RWPE1 (cell line): ENCODE measurements at places on chromosomes 12 and 14.

- no peak for DNase-seq
Observed at GRCh38 chr14:81555051-81555450, 21.4 kb upstream of the SEL1L start.

DNA sequence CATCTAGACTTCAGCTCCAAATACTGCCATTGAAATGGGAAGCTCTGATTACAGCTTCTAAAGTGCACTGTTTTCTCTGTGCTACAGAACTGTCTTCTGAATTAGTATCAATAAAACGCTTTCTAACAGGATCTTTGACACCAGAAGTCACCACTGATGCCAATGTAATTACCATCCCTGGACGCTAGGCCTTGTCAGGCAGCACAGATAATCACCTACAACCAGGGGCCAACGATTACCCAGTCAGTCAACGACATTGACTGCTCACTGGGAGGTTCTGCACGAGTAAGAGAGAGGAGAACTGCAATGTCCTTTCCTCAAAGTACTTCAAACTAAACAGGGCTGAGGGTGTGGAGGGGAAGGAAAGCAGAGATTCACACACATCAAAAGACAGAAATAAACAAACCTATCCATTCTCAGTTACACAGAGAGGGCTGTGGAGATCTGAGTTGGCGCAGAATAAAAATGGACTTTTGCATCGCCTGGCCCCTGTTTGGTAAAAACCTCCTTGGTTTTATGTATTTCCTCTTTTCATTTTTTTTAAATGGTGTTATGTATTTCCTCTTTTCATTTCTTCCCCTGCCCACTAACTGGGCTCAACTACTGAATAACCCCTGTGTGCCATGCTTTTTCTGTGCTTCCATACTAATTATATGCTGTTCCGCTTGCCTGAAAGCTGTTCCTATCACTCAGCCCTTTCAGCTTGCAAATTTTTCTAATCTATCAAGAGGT is 492.2 kb downstream of the APAF1 start:
- DNase-seq: no peak

GRCh38 chr14:69992564-69992963 is 113.3 kb downstream of the SMOC1 start:
- no peak for DNase-seq

DNA sequence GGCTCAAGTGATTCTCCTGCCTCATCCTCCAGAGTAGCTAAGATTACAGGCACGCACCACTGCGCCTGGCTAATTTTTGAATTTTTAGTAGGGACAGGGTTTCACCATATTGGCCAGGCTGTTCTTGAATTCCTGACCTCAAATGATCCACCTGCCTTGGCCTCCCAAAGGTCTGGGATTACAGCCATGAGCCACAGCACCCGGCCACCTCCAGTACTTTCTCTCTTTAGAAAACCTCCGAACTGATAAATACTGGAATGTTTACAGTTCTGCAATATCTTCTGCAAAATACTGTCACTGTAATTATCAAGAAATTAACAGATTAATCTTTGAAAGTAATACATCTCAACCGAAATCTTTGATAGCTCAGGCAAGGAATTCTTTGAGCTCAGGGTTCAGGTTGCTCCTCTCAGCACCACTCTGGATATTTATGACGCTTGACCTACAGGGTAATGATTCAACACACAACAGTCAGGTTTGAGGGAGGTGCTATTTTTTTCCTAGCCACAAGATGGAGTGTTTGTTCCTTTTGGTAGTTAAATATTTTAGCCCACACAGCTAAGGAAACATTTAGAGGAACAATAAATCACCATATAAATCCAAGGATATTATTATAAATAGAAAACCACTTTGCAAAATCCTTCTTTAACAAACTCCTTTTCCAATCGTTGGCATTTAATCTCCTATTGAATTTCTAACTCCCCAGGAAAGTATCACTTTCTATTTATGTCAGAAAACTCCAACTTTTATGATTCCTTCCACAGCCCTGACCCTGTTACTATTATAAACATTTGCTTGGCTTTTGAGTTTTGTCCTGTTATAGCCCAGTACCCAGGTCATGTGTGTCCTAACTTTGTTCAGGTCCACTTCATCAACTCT is 48.6 kb upstream of the GTF2A1 start:
- peak; percentile 84 for DNase-seq

- no peak for DNase-seq
Observed at GRCh38 chr12:28059668-28060067, 87.1 kb upstream of the PTHLH start.

DNA sequence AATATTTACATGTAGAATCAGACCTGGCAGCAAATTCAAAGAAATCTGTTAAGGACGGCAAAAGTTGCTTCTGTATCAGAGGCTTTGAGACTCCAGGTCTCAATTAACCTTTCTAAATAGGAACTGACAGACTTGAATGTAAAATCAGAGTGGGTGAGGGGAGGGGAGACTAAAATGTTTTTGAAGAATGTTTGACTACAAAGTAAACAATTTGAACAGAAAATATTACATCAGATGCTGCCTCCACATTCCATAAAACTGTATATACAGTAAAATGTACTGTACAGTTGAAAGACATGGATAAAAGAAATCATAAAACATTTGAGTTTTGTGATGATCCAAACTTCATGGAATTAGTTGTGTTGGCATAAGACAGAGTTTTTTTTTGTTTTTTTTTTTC is 49.5 kb upstream of the POC1B start:
- no peak for DNase-seq

DNA sequence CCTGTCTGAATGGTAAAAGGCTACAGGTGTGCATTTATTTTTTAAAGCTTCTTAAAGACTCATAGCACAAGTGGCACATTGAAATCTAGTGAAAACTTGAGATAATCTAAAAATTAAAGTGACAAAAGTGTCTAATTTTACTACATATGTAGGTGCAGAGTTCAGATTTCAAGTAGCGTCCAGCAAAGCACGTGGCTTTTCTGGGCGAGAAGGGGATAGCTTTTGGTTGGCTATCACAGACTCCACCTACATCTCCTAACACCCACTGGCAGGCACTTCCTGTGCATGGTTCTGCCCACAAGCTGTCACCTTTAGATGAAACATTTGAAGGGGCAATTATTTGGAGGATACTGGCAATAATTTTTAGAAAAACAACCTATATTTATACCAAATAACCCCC is 1.9 kb upstream of the PITPNM2 start:
- no peak for DNase-seq

DNA sequence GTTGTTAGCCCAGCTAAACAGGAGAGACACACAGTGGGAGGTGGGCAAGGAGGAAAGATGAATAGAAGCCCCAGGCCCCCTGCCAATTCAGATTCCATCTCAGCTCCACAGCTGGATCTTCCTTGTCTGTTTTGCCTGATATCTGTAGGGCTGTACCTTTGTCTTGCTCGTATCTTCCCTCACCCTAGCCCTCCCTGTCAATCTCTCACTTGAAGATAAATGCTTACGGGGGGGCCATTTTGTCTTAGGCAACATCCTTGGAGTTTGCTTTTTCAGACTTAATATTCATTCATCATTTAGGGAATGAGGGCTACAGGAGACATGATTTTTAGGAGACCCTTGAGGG is 2.4 kb downstream of the KIF5A start:
- no peak for DNase-seq

- no peak for DNase-seq
Observed at GRCh38 chr14:37791384-37792036, 196.1 kb downstream of the TTC6 start.

- no peak for DNase-seq
Observed at GRCh38 chr14:54346257-54346656, 50.5 kb upstream of the CDKN3 start.

DNA sequence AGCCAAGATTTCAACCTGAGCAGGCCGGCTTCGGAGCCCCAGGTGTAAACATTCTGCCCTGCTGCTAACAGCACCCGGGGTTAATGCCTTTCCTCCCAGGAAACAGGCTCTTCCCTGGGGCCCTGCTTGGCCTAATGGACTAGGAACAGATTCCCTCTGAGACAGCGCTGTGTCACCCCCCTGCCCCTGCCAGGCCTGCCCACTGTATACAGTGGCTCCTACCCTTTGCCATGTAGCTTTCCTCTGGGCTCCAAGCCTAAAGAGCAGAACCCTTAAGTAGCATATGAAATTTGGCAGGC is 28.3 kb upstream of the BCDIN3D start:
- DNase-seq: no peak

DNA sequence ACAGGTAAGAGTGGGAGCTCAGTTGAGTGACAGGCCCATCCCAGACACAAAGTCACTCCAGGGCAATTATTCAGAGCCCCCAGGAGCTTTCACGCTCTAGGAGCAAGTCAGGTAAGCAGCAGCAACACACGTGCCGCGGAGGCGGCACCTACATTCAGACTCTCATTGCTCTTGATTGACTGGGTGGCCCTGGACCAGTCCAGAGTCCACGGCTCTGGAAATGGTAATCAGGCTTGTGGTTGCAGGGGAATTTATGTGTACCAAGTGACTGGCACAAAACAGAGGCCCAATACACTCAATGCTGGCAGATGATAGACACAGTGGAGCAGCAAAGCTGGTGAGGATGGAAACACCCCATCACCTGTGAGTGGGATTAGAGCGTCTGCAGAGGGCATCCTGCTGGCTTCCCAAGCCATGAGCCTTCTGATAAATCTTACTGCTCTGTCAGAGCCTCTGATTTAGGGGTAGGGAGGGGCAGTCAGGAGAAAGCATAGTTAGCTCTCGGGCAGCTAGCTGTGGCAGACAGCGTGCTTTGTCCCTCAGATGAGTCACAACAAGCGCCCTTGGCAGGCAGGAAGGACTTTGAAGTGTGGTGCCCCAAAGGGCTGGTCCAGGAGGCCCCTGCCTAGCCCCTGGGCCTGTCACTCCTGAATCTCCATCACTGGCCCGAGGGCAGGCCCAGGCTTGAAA is 344.7 kb downstream of the CACNA1C start:
- peak; percentile 16 for DNase-seq

DNA sequence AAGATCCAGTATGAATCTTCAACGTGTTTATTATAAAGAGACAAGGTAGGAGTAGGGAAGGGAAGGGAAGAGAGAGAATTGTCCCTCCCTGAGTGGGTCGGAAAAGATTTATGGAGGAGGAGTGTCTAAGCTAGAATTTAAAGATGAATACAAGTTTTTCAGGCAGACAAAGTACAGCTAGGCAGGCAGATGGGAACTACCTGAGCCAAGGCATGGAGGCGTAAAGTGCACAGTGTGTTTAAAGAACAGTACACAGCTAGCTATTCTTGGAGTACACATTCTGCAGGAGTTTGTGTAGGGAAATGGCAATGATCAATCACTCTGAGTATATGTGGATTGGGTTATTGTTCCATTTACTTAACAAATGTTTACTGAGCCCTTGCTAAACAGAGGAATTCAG is 20.1 kb downstream of the PLEKHG7 start:
- no peak for DNase-seq

GRCh38 chr14:35551081-35551480 is 17.1 kb downstream of the INSM2 start:
- DNase-seq: no peak

GRCh38 chr12:7892186-7892980 is 19.7 kb upstream of the SLC2A14 start:
- DNase-seq: no peak
